Stimulated activated CD4-positive, alpha-beta T cell treated with anti-CD3 and anti-CD28 coated beads, Interleukin-2, amount 100 ng/mL, for 48 hours (primary cell): ENCODE measurements at places on chromosomes 2 and 18.
A peak's percentile ranks its signal among the peaks of the same experiment; 100 is the strongest.

- DNase-seq, result no peak
These were observed 46.4 kb downstream of the HS1BP3 start for GRCh38 chr2:20604401-20604911.

DNA sequence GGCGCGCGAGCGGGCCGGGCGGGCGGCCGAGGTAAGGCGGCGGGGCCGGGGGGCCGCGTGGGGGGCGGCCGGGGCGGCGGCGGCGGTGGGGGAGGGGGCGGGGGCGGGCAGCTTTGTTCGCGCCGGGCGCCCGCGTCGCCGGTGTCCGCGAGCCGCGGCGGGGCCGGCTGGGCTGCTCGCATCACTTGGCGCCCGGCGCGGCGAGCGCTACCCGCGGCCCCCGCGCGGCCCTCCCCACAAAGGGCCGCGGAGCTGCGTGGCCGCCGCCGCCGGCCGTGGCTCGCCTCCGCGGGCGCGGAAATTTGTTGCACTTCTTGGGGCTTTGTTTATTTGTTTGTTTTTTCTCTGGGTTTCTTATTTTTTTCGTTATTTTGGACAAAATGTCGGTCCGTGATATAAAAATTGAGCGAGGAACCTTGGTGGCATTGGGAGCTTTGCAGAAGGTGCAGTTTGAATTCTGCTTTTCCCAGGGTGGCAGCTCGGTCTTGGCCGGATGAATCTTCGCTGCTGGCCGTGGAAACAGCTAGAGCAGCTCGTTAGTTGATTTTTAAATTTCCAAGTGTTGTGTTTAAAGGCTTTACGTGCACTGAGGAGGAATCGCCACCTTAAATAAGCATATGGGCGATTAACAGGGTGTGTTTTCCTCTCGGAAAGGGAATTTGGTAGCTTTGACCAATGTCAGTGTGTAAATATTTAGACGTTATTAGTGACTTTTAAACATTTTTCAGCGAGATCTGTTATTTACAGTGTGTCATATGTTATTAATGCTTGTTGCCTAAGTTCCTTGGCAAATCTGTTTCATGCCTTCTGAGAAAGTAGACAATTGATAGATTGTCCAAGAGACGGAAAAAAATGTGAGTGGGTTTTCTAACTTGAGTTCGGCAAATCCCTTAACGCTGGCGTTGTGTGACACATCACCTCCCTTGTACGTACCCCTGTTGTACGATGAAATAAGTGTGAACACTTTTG, 822 bp downstream of the UBE2E3 start:
- DNase-seq, result no peak

DNA sequence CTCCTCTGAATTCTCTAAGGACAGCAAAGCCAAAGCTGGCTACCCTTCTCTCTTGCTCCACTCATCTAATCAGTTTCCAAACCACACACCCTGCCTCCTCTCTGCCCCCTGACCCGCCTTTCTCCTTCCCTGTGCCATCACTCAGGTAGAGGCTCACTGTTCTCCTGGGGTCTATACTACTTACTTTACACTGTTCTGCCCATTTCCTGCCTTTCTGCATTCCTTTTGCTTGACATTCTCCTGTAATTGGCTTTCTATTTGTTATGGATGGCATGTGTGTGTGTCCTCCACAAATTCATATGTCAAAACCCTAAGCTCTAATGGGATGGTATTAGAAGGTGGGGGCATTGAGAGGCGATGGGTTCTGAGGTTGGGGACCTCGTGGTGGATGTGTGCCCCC, 675.2 kb upstream of the ID2 start:
- no peak for DNase-seq

DNA sequence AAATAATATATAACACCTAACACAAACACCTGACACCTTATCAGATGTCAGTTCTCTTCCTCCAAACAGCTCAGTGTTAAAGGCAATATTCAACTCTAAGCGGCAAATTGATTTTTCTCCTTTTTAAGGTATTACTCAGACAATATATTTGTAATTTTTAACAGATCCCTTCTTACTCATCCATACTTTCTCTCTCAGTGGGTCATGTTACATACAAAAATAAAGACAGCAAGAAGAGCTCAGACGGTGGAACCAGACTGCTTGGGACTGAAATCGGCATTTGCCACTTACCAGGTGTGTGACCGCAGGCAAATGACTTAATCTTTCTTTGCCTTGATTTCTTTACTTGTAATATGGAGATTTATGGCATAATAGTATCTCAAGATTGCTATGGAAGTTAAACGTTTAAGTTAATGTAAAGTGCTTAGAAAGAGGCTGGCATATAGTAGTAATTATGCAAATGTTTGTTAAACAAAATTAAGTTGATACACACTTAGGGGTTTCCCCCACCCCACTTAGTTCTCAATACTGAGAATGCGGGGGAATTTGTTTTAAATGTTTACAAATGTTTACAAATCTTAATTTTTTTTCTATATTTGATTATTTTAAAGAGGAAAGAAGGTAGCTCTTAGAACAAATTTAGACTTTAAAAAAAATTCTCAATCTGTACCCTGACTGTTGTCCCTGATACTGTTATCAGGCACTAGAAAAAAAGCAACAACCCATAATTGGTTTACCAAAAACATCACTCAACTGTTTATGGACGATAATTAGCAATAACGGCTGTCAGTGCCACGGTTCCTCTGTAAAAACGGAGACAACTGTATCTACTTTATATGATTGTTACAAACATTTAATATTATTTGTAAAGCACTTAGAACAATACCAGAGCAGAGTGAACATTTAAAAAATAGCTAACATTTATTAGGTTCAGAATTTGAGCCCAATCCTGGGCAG, 25.6 kb downstream of the MAP3K2 start:
- DNase-seq, result no peak

GRCh38 chr2:217908544-217908943, 94.3 kb downstream of the TNS1 start:
- DNase-seq, result no peak

GRCh38 chr18:58842978-58843687, 21.5 kb upstream of the ZNF532 start:
- no peak for DNase-seq

DNA sequence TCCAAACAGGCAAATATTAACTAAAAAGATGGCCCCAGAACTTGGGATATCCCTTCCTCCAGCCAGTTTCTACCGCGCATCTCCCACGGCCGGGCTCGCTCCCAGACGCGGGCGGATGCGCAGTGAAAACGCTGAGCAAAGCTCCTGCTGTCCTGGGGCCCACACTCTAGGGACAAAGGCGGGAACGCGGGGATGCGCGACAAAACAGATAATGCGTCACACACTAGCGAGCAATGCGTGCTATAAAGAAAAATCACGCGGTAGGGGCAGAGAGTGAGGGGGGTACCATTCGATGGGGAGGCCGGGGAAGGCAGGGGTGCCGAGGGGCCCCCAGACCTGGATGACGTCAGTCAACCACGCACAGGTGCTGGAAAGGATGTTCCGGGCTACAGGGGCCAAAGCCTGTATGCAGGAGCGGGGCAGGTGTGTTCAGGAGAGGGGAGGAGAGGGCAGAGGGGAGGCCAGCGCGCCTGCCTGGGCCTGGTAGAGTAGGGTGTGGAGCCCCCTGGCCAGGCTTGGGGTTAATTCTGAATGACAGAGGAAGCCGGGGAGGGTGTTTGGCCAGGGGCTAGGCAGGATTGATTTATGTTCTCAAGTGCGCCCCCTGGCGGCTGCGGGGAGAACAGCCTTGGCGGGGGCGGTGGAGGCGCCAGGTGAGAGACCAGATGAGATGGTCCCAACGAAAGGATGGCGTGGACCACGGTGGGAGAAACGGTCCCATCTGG, 14.9 kb upstream of the ITM2C start:
- peak; percentile 84 for DNase-seq

DNA sequence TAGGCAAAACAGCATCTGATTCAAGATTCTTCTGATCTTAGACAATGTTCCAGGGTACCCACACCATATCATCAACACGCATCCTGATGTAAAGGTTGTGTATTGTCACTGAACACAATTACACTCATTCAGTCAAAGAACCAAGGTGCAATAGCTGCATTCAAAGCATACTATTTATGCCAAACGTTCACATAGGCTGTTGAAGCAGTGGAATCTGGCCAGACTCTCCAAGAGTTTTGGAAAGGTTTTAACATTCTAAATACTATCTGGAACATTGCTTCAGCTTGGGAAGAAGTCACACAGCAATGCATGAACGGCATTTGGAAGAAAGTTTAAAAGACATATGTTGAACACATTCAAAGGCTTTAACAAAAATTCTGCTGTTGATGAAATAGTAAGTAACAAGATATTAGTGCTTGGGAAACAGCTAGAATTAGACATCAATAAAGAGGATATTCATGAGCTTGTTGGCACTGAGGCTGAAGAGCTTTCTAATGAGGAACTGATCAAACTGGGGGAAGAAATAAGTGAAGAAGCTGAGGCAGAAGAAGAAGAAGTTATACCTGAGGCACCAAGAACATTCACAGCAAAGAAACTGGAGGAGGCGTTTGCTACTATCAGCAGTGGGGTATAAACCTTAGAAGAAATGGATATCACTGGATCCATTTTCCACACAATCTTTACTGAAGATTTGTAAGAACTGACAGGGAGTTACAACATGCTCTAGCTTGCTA, 47.6 kb upstream of the MSH6 start:
- no peak for DNase-seq

DNA sequence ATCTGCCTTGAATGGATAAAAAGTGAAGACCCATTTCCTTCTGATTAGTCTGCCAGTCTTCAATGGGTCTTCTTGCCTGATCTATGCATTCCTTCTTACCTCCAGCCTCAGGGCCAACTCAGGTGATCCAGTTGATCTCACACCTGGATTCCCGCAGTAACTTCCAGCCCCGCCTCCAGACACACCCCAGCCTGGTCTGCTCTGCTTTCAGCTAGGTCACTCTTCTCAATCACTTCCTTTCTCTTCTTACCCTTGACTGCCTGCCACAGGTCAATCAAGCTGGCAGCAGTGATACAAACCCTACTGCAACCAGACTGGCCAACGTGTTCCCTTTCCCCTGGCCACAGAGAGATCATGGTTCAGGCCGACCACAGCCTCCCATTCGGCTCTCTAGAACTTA, 263.6 kb downstream of the ZNF516 start:
- no peak for DNase-seq

DNA sequence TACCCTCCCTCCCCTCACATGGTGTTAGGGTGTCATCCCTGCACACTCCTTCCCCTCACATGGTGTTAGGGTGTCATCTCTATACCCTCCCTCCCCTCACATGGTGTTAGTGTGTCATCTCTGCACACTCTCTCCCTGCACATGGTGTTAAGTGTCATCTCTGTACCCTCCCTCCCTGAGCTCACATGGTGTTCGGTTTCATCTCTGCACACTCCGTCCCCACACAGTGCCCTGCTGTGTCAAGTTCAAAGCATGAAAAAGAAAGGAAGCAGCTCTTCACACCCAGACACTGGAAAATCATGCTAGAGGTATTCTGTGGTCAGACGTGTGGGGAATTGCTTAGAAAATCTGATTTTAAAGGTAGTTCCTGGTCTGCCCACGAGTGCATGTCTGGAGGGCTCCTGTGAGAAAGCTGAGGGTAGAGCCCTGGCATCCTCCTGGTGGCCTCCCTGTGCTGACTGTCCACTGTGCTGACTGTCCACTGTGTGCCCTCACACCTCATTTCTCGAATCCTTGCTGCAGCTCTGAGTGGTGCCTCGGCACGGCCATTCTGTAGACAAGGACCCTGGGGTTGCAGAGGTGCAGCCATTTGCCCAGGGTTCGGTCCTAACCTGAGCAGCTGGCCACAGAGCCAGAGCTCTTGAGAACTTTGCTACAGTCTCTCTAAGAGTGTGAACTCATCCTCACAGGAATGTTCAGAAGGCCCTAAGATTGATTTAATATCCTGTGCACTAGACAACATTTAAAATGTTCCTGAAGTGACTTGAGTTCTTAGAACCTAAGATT, 69.1 kb upstream of the NFATC1 start:
- DNase-seq, result no peak

GRCh38 chr2:149648282-149649030, 60.9 kb upstream of the MMADHC start:
- no peak for DNase-seq

GRCh38 chr2:28047681-28048080, 157.2 kb downstream of the BABAM2 start:
- no peak for DNase-seq

DNA sequence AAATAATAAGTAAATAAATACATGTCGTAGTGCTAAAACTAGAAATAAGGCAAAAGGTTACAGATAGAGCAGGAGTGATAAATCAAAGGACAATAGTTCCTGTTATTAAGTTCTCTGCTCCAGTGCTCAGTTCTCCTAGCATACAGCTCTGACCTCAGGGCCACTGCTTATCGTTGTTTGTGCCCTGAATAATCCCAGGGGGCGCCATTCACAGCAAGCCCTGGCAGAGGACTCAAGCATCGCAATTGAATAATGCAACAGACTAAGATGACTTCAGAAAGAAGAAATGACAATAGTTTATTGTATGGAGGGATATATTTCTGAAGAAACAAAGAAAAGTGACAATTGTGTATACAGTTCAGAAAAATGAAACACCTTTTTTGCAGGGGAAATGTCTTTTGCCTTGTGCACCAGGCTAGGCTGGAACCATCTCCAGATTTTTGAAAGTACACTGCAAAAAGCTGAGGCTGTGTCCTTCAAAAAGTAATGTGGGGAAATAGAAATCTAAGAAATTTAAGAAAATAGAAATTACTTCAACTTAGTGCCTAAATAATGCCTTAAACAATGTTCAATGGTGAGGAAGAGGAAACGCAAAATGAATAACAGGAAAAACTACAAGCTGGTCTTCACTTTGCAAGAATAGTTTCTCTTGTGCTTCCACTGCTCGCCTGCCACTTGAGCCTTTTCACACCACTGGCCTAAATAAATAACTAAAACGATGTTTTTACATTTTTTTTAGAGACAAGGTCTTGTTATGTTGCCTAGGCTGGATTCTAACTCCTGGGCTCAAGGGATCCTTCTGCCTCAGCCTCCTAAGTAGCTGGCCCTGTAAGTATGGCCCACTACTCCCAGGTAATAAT, 19.0 kb upstream of the CCNYL1 start:
- peak; percentile 36 for DNase-seq

- DNase-seq, result no peak
These were observed 352.6 kb upstream of the CRIM1 start for GRCh38 chr2:36002941-36003340.

DNA sequence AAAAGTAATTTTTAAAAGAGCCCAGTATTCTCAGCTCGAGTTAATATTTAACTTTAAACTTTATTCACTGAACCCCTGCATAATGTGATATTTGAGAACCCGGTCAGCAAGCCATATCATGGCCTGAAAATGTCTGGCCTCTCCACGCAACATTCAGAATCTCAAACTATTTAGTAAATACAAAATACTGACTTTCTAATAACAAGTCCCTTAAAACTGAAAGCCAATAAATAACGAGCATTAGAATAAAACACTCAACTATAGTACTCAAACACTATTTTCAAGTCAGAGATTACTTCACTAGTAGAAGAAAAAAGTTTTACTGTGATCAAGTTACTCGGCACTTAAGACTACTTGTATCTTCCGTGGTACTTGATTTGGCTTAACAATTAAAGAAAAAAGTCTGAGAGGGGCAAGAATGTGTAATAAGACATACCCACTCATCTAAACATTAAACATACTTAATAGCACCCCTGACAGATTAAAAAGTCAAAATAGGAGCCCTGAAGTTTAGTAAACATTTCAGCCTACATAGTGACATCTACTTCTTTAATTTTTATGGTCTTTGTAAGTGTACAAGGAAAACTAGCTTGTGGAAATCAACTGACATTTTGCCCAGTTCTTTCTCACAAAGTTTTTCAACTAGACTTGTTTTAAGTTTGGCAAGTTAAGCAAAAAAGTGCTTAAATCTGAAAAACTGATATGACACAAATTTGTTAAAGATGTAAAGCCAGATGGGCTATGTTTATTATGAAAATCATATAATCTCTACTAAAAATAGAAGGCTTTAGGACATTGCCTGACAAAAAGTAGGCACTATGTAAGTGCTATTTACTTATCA, 38.2 kb downstream of the RTN4 start:
- no peak for DNase-seq
